Progenitor cell of endocrine pancreas (in vitro differentiated cells): ENCODE measurements at places on chromosomes 1 and 21. TPM values are rescaled to one million over a fixed set of nuclear protein-coding genes. Genes with fewer than 3 reads are reported as not detected.

The LINGO4 gene
- total RNA-seq = not detected in 2 replicates

GRCh38 chr1:88029142-88029541 is 654.9 kb upstream of the PKN2 start:
- DNase-seq = no peak

GRCh38 chr1:94872771-94873495 is 52.8 kb downstream of the SLC44A3 start:
- DNase-seq = no peak

GRCh38 chr1:31196685-31197084 is 43.0 kb downstream of the NKAIN1 start:
- DNase-seq = no peak

- DNase-seq = no peak
Observed at GRCh38 chr1:198873696-198874230, 234.9 kb downstream of the PTPRC start.

GRCh38 chr1:6967431-6968111 is 182.3 kb downstream of the CAMTA1 start:
- DNase-seq = no peak

- DNase-seq = no peak
Observed at GRCh38 chr1:201245082-201245481, 38.2 kb upstream of the PKP1 start.

DNA sequence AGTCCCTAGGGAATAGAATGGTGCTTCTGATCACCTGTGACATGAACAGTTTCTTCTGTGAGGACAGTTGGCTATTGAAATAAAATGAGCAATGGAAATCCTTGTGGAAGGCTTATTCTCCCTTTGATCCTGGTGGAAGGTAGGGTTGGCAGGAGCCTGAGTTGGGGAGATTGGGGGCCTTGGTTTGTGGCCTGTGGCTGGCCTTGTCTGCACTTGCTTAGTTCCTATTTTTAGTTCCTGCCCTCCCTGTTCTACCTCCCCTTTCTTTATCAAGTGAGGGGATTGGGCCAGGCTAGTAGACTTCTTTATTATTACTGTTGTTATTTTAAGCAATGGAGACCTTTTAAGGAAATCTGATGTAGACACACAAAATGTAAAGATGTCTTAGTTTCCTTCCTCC is 8.2 kb downstream of the DMRTB1 start:
- no peak for DNase-seq

GRCh38 chr1:13582713-13583443 is 754 bp upstream of the PDPN start:
- no peak for DNase-seq

GRCh38 chr1:180360333-180361075 is 130.4 kb downstream of the LHX4 start:
- DNase-seq = no peak

DNA sequence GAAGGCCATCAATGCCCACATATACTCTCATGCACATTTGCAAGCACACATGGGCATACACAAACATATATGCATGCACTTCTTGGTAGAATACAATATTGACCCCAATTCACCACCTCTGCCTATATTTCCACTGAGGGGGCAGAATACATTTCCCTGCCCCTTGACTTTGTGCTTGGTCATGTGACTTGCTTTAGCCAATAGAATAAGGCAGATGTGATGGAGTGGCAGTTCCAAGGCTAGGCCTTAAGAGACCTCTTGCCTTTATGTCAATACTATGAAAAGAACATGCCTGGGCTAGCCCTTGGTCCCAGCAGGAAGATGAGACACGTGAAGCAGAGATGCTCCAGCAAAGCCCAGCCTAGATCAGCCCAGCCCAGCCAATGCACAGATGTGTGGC is 66.0 kb upstream of the GRIK3 start:
- DNase-seq = no peak

DNA sequence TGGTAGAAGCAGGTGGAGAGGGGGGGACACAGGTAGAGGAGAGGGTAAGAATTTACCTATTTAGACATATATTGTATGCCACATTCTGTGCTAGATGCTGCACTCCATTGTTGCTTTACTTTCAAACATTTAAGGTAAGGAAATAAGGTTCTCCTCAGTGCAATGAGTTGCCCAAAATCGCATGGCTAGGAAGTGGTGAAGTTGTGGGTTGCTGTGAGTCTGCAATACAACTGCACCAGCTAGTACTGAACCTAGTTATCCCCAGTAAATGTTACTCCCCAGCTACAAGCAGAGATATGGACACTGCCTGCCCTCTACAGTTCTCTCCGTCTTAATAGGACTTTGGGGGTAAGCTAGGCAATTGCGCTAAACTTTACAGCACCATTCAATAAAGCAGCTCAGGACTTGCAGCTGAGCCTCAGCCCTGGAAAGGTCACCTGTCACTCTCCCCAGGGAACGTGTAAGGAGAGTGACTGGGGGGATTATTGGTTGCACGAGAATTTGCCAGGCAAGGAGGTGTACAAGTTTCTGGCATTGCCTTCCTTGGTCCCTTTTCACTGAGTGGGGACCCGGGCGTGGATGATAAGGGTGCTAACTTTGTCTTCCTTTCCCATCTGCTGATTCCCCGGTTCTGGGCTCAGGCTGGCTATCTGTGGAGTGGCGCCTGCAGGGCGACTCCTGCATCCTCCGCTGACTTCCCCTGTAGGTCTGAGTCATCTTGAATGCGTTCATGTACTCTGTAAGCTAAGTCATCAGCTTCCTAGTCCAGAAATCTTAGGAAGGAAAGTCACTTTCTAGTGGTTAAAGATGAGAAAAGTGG is 71.3 kb upstream of the CNTN2 start:
- no peak for DNase-seq

DNA sequence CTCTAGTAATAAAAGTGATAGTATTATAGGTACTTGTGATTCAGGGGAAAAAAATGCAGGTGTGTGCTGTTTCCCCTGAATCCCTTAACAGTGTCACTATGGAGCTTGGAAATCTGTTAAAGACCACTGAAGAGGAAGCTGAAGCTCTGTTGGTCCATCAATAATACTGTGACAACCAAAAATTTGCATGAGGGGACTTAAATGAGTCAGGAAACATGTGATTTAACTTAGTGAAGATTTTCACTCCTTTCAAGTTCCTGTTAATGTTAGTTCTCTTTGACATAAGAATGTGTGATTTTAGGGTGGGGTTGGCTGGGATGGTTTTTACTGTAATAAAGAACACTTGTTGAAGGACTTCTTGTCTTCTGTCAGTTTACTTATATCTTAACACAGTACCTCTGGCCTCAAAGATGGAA is 32.0 kb downstream of the VANGL2 start:
- no peak for DNase-seq
